ENCODE measurements at places on chromosomes 11 and 22.

DNA sequence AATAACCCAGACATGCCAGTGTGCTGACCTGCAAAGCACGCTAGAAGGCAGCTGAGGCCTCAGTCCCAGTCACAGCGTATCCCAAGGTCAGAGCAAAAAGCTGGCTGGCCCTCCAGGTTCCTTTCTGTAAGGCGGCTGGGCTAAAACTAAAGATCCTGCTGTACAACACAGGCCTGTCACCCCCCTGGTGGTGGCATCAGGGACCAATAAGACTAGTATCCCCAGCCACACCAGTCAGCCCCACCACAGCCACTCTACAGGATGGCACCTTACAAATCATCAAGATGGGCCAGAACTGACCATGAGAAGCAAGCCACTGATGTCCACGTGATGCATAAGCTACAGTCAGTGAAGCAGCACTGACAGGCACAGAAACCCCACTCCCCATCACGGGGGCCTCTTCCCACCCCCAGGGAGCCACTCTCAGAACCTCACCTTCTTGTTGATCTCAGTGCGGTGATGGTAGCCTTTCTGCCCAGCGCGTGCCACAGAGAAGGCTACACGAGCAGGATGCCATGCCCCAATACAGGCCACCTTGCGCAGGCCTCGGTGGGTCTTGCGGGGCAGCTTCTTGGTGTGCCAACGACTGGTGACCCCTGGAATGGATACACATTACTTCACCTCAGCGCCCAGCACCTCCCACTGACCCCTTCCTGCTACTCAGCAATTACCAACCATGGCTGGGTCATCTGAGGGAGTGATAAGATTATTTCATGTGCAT, 5.0 kb downstream of the RPL3 start:
- DNase-seq, result no peak

DNA sequence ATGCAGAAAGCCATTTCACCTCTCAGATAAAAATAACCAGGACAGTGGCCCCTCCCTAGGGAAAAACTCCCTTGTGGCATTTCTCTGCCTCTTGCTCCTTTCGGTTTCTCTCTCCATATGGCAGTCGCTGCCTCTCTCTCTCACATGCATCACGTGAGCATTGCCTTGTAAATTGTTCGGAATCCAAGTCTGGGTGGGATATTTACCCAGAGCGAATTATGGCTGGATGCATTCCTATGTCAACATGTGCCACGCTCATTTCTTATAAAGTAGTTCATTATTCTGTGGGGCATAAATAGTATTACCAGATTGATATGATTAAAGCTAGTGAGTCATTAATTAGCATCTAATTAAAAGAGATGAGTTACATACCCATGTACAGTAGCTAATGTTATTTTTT, 392.9 kb downstream of the INSC start:
- no peak for DNase-seq

- no peak for DNase-seq
These were observed 687 bp upstream of the ARSA start for GRCh38 chr22:50628543-50629134.

DNA sequence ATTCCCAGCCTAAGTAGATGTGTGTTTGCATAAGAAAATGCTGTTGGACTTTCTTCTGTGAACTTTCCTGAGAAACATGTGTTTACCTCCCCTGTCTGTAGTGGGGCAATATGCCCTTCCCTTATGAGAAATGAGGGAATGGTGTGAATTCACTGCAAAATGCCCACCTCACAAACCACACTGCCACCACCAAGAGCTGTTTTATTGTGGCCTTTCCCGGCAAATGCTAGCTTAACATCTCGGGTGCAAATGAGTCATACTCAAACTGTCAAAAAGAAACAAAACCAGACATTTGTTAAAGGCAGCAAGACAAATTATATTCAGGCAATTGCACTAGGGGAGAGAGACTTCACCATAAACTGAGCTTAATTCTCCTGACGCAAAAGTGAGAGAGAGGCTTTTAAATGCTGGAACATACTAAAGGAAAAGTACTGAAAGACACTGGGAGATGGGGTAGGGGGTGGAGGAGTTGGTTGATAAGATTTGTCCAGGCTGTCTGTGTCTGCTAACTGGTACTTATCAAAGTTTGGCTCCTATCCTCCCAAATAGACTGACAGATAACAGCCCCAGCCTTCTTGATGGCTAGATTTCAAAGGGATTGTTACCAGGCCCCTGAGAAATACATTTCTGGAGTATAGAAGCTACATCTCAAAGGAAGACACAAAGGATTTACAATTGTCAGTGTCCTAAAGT, 70.9 kb upstream of the OR5AK2 start:
- DNase-seq, result no peak

GRCh38 chr22:11253000-11253511, 4274.9 kb upstream of the OR11H1 start:
- no peak for DNase-seq

- DNase-seq, result no peak
These were observed 35.5 kb downstream of the FZD4 start for GRCh38 chr11:86919557-86920210.

GRCh38 chr11:128497061-128497775, 90.1 kb downstream of the ETS1 start:
- no peak for DNase-seq

DNA sequence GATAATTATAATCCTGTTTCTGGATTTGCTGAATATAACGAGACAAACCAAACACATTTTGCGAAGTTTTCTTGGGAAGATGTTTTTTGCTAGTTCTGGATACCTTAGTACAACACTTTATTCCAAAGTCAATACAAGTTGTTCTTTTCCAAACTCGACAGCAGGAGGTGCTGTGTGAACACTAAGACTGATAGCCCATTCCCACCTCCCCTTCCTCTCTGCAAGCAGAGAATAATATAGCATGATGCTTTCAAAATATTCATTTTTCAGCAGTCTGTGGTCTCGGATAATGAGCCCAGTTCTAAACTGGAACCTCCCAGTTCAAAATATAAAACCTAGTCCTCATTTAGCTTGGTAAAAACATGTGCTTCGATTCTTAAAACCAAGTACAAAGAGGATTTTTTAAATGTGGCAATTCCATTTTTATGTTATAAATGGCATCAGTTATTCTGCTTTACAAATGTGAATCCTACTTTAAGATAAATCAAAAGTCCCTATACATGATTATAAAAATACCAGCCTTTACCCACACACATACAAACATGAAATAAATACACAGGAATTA, 129.1 kb downstream of the DCDC1 start:
- no peak for DNase-seq

GRCh38 chr11:9688716-9689511, 25.0 kb downstream of the SWAP70 start:
- DNase-seq, result no peak

- DNase-seq, result no peak
These were observed 620 bp downstream of the SMPD1 start for GRCh38 chr11:6390718-6391469.

DNA sequence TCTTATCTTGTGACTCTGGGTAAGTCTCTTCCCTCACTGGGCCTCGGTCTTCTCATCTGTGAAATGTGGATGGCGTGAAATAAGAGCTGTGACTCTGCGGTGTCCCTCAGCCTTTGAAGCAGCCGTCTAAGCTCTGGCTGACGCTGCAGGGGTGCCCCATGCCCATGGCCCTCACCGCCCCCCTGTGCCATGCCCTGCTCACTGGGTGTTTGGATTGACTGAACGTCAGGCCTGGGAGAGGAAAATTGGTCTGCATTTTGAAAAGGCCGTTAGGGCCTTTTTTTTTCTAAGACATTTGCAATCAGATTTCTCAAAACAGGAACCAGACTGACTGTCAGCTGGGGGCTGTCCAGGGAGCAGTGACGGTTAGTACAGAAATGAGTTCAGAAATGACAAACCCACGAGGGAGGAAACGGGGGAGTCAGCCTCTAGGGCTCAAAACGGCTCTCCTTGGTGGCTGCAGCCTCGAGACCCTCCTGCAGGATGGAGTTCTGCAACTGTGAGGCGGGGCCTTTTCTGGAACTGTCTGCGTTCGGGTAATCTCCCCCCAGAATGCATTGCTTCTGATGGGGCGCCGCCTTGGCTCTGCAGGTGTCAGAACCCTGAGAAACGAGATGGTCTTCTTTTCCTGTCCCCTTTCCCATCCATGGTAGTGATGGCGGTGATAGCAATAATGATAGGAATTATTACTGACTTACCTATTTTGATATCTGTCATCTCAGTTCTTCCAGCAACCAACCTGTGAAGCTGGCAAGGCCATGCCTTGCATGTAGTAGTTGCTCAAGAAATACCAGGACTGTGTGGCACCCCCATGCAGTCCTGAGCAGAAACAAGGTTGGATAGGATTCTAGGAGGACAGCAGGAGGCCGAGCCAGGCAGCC, 2.0 kb downstream of the GRK2 start:
- DNase-seq, result no peak

- DNase-seq, result no peak
These were observed 4.7 kb downstream of the CTSC start for GRCh38 chr11:88332851-88333250.

DNA sequence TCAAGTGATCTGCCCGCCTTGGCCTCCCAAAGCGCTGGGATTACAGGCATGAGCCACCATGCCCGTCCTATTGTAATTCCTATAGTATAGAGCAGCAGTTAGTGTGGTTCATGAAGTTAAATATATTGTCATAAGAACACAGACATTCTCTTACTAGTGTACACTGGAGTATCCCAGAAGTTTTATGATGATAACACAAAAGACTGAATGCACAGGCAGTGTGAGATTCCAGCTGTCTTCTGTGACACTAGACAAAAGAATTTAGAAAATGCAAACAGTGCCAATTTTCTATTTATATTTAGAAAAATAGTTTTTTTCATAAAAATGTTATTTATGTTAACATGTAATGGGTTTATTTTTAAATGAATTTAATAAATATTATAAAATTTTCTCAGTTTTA, 39.4 kb upstream of the RBX1 start:
- no peak for DNase-seq

- DNase-seq, result no peak
These were observed 19.7 kb downstream of the SART1 start for GRCh38 chr11:65981101-65981740.

DNA sequence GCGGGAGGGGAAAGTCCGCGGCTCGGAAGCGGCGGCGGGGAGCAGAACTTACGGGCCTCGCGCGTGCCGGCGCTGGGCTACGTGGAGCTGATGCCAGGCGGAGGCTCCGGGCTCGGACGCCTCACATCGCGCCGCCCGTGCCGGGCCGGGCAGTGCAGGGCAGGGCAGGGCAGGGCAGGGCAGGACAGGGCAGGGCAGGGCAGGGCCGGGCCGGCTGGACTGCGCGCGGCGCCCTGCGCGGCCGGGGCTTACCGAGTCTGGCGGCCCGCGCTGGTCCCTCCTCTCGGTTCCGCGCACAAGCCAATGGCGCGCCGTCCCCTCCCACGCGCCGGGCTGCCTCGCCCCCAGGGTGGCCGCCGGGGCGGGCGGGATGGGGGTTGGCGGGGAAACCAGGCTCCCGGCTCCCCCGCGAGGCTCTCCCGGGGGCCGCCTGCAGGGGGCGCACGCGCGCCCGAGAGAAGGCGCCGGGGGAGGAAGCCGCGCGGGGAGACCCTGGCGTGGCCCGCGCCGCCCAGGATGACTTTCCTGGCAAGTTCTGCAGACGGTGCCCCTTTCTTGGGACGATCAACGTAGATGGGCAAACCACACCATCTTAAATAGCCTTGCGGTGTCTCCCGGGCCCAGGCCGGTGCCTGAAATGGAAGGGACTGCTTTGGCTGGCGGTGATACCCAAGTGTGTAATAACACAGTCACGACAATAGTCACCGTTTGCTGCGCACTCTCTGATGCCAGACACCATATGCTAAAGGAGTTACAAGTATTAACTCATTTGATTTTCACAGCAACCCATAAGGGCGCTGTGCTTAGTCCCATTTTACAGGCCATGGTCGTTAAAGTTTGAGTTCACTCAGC, at the start of gene TP53I11:
Gene TP53I11 (minus strand): TSS at position 259 of the 852 bp plus-strand sequence. CDS start 12,548 bp downstream, outside the sequence.
- peak; percentile 18 for DNase-seq

DNA sequence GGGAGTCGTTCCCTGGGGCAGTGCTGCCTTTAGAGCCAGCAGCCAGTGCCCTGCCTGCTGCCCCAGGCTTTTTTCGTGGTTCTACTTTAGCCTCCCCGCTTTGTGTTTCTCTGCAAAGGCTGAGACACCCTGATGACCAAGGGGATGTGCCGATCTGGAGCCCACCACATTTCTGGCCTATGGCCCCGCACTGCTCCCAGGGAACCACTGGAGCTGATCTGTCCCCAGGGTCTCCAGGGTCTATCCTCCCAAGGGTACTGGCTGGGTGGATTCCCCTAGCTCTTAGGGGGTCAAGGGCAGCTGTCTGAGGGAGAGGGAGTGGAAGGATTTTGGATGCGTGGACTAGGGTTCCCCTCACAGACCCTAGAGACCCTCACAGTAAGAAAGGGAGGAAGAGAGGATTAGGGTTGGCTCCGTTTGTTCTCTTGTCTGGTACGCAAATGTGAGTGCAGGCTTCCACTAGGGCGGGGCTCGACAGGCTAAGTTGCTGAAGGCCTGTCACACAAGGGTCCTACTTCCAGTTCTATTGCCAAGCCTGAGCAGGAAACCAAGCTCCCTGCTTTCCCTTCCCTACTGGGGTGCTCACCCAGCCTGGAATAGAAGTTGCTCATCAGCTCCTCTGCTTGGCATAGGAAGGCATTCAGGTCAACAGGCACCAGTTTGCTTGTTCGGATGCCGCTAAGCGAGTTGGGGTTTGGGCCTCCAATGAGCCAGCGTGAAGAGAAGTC, 19.3 kb downstream of the TREH start:
- no peak for DNase-seq

GRCh38 chr11:75554258-75555022, 7.6 kb upstream of the SERPINH1 start:
- DNase-seq, result no peak

DNA sequence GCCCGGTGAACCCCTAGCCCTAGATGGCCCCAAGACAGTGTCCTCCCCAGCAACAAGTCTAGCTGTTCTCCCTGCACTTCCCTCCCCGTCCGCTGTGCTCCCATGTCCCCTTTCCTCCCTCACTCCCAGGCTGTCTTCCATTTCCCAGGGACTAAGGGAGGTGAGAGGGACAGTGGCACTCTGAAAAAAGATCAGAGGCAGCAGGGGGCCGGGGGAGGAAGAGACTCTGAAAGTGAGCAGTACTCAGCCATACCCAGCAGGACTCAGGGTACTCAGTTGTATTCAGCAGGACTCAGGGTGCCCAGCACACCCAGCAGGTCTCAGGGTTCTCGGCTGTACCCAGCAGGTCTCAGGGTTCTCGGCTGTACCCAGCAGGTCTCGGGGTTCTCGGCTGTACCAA, 48.4 kb upstream of the THY1 start:
- no peak for DNase-seq

DNA sequence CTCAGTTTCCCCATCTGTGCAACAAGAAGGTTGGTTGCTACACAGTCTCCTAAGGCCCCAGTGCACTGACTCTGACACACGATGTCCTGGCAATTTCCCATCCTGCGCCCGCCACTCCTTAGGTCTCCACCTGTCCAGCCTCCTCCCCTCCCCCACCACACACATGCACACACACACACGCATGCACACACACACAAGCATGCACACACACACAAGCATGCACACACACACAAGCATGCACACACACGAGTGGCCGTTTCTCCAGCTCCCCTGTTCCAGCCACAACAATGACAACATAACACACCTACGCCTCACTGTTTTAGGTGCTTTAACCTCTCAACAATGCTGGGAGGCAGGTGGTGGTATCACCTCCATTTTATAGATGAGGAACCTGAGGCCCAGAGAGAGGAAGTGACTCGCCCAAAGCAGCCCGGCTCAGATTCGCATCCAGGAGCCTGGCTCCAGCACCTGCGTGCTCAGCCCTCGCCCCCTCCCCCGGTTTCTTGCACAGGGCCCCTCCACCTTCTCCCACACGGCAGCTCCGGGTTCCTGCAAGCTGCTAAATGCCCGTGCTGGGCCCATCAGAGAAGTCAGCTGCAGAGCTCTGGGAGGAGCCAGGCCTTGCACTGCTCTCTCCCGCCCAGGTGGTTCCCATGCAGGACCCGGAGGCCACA, 13.0 kb downstream of the CYTH4 start:
- DNase-seq, result no peak

GRCh38 chr11:76770642-76771445, 12.3 kb upstream of the TSKU start:
- DNase-seq, result no peak

All from stimulated activated CD4-positive, alpha-beta T cell treated with anti-CD3 and anti-CD28 coated beads, TNF-alpha, amount 100 ng/mL, for 1 hour (primary cell).